ENCODE measurements at places on chromosomes 2 and 18.

- DNase-seq, result peak; percentile 71
These were observed 108.7 kb upstream of the KCTD1 start for GRCh38 chr18:26656944-26657536.

DNA sequence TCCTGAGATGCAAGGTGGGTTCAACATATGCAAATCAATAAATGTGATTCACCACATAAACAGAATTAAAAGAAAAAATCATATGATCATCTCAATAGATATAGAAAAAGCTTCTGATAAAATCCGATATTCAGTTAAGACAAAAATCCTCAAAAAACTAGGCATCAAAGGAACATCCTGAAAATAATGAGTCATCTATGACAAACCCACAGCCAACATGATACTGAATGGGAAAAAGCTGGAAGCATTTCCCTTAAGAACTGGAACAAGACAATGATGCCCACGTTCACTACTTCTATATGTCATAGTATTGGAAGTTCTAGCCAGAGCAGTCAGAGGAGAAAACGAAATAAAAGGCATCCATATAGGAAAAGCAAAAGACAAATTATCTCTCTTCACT, 80.4 kb downstream of the MYO3B start:
- no peak for DNase-seq

DNA sequence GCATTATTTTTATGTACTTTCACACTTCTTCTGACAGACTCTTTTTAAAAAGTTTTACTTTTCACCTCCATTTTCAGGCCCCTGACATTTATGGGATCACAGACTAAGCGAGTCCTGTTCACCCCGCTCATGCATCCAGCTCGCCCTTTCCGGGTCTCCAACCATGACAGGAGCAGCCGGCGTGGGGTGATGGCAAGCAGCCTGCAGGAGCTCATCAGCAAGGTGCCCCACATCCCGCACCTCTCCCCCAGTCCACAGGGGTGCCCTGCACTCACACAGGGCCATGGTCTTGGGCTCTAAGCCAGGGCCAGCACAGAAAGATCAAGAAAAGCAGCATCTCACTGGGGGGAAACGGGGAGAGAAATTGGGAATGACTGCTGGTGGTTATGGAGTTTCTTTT, 8.6 kb downstream of the CIDEA start:
- no peak for DNase-seq

- DNase-seq, result no peak
These were observed 977.3 kb upstream of the CDH2 start for GRCh38 chr18:29154196-29154757.

- DNase-seq, result no peak
These were observed 73.2 kb downstream of the CERS6 start for GRCh38 chr2:168529054-168529833.

GRCh38 chr2:137228566-137228965, 463.2 kb downstream of the THSD7B start:
- no peak for DNase-seq

- DNase-seq, result no peak
These were observed 130.4 kb upstream of the CYP26B1 start for GRCh38 chr2:72278046-72278445.

DNA sequence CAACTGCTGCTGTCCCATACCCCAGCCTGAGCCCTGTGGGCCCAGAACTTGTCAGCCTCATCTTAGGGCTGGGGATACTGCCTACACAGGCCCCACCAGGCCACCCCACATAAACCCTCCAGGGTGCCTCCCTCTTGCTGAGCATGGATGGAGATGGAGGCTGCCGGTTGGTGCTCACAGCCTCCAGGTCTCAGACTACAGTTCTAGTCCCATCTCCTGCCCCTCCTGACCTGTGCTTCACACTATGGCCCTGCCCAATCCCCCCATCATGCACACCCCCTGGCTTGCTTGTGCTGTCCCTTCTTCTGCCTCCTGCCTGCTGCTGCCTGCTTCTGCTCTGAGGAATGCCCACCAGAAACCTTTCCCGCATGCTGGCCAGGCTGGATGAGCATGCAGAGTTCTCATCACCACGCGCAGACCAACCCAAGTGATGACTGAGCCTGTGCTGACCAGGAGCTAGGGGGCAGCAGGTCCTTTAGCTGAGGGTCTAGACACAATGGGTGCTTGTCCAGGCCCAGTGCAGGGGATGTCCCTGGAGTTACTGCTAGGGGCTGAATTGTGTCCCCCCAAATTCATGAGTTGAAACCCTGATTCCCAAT, 138.4 kb upstream of the HS6ST1 start:
- DNase-seq, result no peak

DNA sequence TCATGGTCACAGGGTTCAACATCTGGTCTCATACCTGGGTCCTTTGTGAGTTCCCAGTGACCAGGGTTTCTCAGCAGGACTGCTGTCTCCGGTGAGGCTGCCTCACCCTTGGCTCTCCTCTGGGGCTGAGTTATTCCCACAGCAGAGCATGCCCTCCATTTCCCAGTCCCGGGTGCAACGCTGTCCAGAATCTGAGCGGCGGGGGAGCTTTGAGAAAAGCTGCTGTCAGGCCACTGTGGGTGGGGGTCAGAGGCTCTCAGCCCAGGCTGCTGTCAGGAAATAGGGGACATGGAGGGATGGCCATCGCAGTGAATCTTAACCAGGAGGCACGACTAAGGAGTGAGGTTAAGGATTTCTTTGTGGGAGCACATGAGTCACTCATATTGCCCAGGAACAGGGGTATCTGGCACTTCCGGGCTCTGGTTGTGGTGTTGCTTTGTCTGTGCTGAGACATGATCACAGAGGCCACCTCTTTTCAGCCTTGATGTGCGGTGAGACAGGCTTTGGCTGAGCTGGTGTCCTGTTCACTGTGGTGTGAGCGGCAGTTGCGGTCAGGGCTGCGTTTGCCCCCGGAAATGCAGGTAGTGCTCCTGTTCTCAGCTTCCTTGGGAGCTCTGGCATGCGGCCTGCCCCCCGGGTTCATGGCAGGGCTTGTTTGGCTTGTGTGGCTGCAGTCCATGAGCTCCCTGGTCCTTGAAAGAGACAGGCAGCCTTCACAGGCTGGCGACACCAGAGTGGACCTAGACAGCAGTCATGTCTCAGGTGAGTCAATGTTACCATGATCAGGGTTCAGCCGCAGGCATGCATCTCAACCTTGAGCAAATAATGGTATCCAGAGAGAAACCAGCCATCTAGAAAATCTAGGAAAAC, 310.7 kb upstream of the MYT1L start:
- DNase-seq, result no peak

GRCh38 chr2:86392873-86393518, 48.2 kb upstream of the KDM3A start:
- no peak for DNase-seq

GRCh38 chr2:156192468-156192867, 140.1 kb downstream of the NR4A2 start:
- DNase-seq, result no peak

DNA sequence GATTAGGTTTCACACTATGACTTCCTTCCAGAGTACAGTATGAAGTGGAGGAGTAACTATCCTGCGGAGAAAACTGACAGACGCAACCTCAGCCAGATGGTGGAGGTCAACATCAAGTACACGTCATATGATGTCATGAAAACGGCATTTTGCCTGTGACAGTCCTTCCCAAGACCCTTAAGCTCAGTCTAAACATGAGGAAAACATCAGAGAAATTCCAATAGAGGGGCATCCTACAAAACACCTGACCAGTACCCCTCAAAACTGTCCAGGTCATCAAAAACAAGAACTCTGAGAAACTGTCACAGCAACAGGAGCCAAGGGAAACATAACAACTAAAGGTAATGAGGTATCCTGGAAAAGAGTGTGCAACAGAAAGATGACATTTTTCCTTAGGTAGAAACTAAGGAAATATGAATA, 1.7 kb downstream of the RNU4ATAC start:
- no peak for DNase-seq

DNA sequence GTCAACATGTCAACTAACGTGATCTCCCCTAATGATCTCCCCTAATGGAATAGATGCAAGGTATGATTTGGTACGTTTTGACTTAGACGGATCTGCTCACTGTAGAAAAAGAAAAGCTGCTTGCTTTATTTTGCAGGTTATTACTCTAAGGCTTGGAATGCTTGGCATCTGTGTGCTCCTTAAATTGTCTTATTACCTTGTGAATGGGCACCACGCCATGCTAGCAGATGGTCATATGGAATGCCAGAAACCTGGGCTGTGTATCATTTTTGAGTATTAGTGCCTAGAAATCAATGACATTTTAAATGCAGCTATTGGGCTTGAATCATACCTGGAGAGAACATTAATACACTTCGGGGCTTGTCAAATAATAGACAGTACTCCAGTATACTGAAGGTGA, 16.5 kb upstream of the FIGN start:
- no peak for DNase-seq

- no peak for DNase-seq
These were observed 33.1 kb upstream of the TTC39C start for GRCh38 chr18:23981369-23981980.

DNA sequence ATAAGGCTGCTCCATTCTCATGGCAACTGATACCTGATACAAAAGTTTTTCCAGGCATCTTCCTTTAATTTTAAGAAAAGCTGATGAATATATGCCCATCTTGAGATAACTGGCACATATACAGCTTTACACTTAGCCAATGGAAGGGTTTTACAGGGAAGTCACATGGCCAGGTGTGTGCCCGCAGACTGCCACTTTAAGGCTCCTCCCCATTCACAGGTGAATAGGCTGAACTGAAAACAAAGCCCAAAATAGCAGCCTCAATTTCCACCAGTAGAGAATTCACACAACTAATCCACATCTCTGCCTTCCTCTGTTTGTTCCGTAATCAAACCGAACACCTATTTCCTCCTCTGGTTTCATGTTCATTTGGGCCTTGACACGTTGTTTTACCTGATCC, 9.8 kb upstream of the ME2 start:
- no peak for DNase-seq

DNA sequence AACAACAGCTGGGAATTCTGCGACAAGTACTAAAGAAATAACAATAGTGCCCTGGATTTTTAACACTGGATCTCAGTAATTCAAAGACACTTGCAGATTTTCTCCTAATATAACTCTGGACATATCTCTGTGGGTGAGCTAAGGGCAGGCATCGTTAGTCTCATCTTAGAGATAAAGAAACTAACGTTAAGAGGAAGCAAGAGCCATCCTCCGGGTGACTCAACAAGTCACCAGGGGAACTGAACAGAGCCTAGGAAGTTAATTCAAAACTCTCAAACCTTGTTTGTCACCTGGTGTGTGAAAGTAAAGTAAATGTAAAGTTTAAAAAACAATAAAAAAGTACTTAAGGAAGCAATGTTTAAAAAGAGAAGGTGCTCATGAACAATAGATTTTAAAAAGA, 41.6 kb upstream of the NRP2 start:
- DNase-seq, result peak; percentile 56

DNA sequence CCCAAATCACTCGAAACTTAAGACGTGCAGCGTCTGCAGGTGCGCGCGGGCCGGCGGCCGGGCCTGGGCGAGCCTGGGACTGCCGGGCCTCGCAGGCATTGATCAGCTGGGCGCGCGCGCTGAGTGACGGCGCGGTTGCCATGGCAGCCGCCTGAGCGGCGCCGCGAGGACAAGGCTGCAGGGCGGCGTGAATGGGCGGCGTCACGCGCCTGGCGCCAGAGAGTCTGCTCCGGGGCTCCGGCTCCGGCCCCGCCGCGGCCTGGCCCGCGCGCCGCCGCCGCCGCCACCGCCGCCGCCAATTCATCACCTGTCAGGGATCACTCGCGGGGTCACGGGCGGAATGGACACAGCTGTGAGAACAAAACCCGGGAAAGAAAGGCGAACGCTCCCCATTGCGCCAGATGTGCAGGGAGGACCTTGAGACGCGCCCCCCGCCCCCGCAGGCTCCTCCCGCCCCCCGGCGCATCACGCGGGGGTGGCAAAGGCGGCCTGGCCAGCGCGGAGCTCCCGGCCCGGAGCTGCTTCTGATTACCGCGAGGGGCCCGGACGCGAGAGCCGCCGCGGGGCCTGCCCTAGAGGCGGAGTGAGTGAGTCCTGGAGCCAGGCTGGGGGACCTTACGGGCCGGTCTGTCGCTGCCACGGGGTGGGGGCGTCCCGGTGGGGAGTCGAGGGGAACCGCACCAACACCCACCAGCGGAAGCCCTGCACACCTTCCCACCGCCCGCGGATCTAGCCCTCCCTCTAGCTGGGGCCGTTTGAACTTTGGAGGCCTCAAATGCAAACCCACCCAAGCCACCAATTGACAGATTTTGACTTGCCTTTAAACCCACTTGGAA, 2.9 kb upstream of the ID2 start:
- DNase-seq, result peak; percentile 96

DNA sequence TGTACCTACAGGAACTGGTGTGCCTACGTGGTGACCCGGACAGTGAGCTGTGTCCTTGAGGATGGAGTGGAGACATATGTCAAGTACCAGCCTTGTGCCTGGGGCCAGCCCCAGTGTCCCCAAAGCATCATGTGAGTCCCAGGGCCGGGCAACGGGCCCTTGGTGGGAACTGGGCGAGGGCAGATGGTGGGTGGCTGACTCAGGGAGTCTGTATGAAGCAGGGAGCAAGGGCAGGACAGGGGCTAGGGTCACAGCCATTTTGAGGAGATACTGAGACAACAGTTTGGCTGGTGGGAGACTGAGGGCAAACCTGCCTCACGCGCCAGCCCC, 1.7 kb downstream of the EMILIN1 start:
- DNase-seq, result no peak

DNA sequence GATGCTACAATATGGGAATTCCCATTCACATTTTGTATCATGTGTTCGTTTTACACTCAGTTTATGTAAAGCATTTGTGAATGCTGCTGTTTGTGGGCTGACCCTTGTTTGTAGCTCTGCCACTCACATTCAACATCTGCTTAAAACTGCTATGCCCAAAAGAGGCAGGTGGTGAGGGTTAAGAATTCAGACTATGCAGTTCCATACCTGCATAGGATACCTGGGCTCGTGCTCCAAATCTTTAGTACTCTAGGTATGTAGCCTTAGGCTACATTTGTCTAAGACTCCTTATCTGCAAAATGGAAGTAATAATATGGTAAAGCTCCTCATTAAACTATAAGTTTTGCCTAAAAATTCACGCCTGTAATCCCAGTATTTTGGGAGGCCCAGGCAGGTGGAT, 199.5 kb downstream of the GPD2 start:
- DNase-seq, result no peak

DNA sequence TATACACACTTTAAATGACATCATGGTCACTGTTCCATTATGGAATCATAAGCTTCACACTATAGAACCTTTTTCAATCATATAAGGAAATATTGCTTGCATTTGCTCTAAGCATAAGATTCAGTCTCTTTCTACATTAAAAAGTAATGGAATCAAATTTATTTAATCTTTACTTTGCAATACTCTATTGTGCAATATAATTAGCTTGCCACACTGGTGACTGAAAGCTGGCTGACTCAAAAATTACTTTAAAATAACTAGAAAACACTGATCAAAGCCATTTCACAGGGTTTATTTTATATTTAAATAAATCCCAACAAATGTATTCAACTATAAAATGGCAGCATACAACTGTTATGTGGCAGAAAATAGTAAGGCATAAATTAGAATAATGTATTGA, 13.2 kb upstream of the ORC2 start:
- no peak for DNase-seq
